ENCODE measurements at places on chromosomes 5 and 9.

- no peak for DNase-seq
These were observed 202.0 kb downstream of the AUH start for GRCh38 chr9:91159664-91160121.

DNA sequence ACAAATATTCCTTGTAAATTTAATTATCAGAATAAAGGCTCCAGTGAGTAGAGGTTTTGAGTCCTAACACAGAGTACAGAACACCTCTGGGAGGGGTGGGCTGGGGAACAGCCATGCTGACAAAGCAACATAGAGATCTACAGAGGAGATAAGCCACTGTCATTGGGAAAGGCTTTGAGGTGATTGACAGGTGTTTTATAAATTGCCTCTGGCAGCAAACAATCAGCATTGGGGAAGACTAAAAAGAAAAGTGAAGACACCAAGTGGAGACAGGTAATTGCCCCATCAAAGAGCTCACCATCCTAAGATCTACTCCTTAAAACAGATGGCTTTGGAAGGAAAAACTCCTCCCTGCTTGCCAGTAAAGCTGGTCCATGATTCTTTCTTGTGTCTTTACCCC, 189.7 kb upstream of the TLE4 start:
- DNase-seq: no peak

DNA sequence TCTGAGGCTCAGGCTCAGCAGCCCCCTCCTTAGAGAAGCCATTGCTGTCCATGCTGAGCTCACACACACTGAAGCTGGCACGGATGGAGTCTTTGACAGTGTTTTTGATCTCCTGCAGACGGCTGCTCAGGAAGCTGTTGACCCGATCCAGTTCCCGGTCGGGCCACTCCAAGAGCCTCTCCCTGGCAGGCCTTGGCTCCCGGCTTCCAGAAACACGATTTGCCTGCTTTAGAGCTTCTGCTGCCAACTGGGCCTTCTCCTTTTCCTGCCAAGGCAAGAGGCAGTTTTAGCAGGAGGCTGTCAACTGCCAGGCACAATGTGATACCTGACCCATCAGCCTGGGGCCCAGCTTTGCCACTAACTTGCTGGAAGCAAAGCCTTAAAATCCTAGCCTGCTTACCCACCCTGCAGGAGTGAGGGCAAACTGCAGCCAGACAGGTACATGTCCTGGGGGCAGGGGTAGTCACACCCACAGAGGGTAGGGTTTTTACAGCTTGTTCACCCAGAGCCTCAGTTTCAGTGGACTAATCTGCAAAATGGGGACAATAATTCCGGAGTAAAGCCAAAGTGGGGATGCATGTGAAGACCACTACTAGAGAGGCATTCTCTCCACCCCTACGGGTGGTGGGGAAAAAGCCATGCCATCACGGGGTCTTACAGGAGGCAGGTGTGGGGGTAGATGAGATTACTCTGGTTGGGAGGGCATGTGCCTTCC, 8.3 kb upstream of the DDX41 start:
- DNase-seq: no peak

DNA sequence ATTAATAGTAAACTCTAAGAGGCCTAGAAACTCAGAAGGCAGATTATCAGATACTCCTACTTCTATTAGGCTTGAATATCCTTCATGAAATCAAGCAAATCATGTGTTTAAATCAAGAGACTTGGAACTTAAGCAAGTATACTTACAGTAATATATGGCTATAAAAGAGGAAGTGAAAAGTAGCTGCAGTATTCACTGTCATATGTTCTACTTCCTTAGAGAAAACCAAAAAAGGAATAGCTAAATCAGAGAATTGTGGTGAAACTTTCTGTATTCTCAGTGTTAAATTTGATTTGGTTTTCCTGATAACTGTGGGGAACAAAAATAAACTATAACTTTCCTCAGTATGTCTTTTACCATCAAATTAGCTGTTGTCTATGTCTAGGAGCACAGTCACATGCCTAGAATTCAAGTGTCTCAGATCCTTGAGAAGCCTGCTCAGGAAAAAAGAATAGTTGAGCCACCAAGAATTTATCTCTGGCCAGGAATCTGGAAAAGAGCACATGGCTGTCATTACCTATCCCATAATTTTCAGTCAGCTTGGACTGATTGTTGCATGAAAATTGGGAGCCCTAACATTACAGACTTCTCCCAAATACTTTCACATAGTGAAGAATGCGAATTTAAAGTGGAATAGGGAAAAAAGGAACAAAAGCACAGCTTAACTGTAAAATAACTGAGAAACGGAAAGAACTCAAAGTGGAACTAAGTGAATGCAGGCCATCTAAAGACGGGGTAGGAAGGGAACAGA, 1.7 kb downstream of the FKBP15 start:
- no peak for DNase-seq

Data from activated effector memory CD4-positive, alpha-beta T cell treated with Interleukin-2 at 50 U/mL for 16 hours (primary cell).